ENCODE measurements at places on chromosomes 4 and X.

DNA sequence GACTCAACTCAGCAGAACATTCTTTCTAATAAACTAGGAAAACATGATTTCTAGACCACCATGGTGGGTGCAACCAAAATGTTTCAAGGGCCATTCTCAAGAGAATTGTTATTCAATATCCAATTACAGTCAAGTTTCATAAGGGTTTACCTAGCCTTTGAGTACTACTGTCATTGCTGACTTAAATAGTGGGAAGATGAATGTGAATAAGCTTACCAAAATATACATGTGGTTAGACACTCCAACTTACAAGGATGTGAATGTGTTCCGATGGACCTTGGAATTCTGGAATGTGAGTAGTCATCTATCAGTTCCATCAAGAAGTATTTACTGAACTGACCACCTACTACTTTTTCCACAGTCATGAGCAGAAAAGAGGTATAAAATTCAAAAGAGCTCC is 16.9 kb downstream of the SH3RF1 start:
- no peak for DNase-seq

- DNase-seq: no peak
Measured at GRCh38 chr4:174053895-174054294, 229.6 kb downstream of the FBXO8 start.

- DNase-seq: no peak
Measured at GRCh38 chr4:19010761-19011160, 989.2 kb upstream of the LCORL start.

DNA sequence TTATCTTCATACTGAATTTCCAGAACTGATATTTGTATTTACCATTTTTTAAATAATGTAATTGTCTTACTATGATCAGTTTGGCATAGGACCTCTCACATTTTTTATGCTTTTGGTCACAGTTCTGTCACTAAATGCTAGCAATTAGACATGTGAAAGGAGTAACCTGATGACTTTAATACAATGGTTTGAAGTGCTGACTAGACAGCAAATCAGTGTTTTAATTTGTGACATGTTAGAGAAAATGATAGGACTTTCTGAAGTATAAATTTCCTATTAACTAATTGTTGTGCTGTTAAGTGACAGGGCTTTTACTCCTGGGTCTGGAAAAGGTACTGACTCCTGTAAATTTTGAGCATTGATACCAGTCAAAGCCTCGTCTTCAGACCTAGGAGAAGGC is 117.5 kb downstream of the ZNF330 start:
- DNase-seq: no peak
